Stimulated activated naive CD8-positive, alpha-beta T cell treated with anti-CD3 and anti-CD28 coated beads, Interleukin-15, Interleukin-2, amounts not matched to agents 100 U/mL and 50 U/mL, for 24 hours (primary cell): ENCODE measurements at places on chromosomes 3 and 15.
A peak's percentile ranks its signal among the peaks of the same experiment; 100 is the strongest.

GRCh38 chr15:75164625-75165350 is 36.9 kb upstream of the C15orf39 start:
- no peak for DNase-seq

GRCh38 chr3:119677641-119677934 is 382 bp upstream of the COX17 start:
- DNase-seq: no peak

DNA sequence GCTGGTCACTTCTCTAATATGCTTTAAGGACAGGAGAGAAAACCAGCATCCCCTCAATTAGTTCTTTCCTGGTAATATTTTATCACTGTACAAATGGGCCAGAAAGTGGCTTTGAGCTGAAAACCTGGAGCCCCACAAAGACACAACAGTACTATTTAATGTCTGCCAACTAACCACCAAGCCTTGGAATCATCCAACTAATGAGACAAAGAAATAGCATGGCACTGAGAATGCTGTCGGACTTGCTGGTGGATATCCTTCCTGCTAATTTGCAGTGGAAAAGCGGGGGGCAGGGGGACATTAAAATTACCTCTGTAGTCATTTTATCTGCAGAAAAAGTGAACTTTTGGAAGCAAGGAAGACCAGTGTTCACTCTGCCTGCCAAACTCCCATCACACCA is 288.5 kb downstream of the KBTBD8 start:
- no peak for DNase-seq

DNA sequence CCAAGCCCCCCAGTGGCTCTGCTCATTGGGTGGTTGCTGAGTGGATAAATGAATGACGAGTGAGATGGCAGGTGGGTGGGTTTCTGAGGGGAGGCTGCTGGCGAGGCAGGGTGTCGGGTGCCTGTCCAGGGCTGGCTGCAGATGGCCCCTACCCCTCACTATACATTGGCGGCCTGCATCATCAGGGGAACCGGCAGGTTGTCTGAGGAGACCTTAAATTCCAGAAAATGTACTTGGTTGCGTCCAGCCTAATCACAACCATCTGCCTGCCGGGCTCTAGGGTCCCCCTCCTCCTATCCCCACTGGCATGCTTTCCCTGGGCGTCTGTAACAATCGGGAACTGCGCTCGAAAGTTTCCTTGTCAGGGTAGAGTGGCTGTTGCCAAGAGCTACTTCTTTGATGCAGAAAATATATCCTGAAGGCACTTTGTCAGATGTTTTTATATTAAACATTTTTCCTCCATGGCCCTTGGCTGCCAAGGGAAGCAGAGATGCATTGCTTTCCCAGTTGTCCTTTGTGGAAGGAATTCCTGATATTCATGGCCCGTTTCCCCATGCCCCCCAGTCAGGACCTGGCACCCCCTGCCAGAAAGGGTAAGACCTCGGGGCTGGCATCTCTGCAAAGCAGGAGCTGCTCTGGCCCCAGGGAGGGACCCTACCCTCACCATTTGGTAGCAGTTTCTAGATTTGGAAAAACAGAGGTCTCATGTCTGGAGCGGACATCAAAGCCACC is 22.9 kb downstream of the SMAD6 start:
- no peak for DNase-seq

DNA sequence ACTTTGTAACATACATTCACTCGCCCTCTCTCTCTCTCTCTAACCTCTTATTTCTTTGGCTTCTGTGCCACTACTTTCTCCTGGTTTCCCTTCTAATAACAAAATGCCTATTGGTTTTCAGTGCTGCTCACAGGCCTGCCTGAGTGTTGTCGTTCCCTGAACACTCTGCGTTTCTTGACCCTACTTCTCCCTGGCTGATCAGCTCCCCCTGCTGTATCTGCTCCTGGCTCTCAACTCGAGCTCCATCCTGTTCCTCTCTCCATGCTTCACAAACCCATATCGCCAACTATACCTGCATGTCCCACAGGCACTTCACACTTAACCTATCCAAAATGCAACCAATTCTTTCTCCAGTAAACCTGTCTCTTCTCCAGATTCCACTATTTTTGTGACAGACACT is 111.4 kb downstream of the OPA1 start:
- no peak for DNase-seq

DNA sequence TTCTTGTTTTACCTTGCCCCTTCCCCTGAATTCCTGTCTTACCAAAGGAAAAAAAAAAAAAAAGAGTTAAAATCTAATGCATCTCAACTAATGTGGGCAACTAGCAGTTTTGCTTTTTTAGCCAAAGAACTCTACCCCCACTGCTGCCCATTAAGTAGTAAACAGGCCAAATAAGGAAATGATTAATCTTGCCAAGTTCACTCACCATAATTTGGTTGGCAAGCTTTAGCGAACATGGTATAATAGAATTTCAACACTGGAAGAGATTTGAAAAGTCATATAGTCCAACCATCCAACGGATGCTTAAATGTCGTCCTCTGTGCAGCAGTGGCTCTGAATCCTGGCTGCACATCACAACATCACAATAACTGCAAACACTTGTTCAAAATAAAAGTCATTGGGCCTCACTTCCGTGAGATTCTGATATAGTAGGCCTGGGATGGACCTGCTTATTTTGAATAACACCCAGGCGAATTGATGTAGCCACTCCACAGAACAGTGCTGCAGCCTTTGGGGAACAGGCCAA is 142.0 kb upstream of the UBE2E1 start:
- DNase-seq: no peak

- DNase-seq: no peak
Observed at GRCh38 chr3:4759689-4760312, 219.4 kb upstream of the BHLHE40 start.

- DNase-seq: no peak
Observed at GRCh38 chr3:46489875-46490274, 7.9 kb upstream of the RTP3 start.

GRCh38 chr15:57746786-57747185 is 40.3 kb downstream of the POLR2M start:
- DNase-seq: no peak

- no peak for DNase-seq
Observed at GRCh38 chr3:98038286-98038685, 3.2 kb upstream of the GABRR3 start.

- no peak for DNase-seq
Observed at GRCh38 chr3:133965013-133965570, 64.6 kb downstream of the SLCO2A1 start.

DNA sequence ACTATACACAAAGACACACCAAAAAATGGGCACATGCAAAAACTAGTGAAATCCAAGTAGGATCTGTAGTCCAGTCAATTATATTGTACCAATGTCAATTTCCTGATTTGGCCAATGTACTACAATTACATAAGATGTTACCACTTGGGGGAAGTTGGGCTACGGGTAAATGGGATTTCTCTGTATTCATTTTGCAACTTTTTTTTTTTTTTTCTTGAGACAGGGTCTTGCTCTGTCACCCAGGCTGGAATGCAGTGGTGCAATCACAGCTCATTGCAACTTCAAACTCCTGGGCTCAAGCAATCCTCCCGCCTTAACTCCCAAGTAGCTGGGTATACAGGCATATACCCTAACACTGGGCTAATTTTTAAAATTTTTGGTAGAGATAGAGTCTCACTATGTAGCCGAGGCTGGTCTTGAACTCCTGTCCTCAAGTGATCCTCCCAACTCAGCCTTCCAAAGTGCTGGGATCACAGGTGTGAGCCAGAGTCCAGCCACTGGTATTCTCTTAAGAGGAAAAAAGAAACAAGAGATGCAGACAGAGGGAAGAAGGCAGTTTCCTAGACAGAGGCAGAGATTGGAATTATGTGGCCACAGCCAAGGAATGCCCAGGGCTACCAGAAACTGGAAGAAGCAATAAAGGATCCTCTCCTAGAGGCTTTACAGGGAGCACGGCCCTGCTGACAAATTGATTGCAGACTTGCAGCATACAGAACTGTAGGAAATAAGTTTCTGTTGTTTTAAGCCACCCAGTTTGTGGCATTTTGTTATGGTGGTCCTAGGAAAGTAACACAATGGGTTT is 33.3 kb downstream of the TFDP2 start:
- no peak for DNase-seq

GRCh38 chr3:24985668-24986067 is 442.4 kb upstream of the RARB start:
- DNase-seq: no peak

DNA sequence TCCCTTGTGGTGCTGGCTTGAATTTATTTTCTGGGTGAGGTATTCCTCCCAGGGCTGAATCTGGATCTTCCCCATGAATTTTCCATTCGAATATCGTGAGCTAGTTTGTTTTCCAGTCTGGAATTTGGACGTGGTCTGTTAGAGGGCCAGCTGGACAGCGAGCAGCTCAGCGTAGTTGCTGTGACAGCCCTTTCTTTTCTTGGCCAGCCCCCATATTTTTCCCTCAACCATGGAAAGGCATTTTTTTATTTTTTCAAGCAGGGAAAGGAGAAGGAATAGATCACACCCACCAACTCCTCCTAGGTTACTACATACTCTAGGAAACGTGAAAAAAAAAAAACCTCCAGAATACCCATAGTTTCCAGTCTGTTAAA is 152.0 kb downstream of the KLHL25 start:
- DNase-seq: no peak

DNA sequence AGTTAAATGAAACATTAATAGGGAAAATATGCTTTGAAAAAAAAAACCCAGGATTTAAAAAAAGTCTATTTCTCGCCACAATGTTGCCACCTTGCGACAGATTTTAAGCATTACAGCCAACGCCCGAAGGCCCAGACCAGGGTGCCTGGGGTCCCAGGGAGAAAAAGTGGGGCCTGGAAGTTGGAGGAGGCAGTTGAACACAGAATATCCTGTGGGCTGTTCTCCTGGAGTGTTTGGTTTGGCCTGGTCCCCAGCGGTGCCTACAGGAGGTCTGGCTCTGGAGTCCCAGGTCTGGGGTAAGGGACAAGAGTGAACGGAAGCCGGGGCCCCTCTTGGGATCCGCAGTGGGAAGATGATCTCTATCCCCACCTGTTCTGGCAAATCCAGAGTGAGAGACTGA is 3.4 kb downstream of the RNU6-1 start:
- DNase-seq: peak; percentile 60

DNA sequence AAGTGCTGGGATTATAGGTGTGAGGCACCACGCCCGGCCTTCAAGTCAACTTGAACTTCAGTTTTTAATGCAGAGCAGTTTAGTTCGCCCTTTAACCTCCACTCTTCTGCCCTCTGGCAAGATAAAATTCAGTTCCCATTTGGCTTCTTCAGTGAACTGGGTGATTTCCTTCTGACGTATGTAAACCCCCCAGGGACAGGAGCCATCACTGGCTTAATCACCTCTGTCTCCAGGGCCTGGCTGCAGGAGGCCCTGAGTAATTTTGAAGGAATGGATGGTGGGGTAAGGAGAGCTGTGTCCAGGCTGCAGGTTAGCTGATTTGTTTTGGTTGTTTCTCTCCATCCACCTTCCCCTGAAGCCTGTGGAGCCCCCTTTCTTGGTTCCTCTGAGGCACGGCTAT is 11.9 kb downstream of the MCM2 start:
- DNase-seq: no peak

DNA sequence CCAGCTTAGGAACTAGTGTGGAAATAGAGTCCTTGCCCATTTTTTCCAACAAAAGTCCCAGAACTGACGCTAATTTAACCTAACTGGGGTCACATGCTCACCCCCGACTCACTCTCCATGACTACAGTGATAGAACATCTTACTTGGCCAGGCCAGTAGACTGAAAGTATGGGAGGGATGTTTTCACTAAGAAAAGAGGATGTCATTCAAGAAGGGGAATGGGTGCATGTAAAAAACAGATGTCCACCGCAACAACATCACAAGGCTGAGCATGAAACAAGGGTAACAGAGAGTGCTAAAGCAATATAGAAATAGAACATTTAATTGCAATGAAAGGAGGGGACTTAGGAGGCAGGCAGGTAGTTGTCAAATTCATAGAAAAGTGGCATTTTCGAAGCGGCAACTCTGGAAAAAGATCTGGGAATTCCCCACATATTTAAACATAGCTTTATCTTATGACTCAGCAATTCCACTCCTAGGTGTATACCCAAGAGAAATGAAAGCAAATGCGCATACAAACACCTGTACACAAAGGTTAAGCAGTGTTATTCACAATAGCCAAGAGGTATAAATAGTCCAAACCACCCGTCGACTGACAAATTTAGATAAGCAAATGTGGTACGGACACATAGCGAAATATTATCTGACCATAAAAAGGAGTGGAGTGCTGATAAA is 41.1 kb upstream of the UBE2E2 start:
- no peak for DNase-seq

DNA sequence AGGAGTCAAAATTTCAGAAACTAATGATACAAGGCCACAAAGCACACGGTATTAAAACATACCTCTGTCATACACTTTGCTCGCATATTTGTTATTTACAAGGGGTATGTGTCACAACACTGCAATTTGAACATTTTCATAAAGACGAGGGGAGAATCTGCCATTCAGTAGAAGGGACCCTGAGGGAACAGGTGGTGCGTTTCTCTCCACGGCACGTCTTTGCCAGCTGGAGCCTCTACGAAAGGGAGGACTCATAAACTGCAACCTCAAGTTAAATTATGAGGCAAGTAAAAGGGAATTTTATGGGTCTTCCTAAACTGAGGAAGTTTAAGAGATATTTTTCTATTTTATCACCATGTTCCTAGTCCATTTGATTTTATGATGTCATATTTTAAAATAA is 19.1 kb downstream of the ATP10A start:
- DNase-seq: no peak

- DNase-seq: no peak
Observed at GRCh38 chr3:45623393-45623792, 28.8 kb downstream of the LIMD1 start.

GRCh38 chr3:124845406-124845805 is 41.8 kb downstream of the ITGB5 start:
- DNase-seq: no peak

GRCh38 chr15:78051596-78051995 is 25.9 kb downstream of the TBC1D2B start:
- DNase-seq: no peak

DNA sequence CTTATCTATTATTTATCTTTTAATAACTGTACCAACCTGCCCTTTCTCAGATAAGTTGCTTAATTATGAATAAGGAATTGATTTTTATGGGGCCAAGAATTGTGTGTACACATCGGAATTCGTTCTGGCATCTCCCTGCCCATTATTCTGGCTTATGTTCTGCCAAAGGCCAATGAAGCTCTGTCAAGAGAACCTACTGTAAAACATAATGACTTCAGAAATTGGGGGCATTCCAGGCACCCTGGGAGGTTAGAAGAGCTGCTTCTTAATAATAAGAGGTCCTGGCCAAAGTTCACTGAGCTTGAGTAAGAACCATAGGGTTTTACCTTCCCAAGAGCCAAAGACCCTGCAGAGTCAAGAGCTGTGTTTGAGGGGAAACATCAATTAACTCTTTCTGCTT is 261.7 kb downstream of the SLC9A9 start:
- no peak for DNase-seq

- DNase-seq: no peak
Observed at GRCh38 chr3:172199850-172200369, 160.5 kb downstream of the FNDC3B start.

GRCh38 chr3:177382944-177383343 is 185.7 kb upstream of the TBL1XR1 start:
- no peak for DNase-seq

DNA sequence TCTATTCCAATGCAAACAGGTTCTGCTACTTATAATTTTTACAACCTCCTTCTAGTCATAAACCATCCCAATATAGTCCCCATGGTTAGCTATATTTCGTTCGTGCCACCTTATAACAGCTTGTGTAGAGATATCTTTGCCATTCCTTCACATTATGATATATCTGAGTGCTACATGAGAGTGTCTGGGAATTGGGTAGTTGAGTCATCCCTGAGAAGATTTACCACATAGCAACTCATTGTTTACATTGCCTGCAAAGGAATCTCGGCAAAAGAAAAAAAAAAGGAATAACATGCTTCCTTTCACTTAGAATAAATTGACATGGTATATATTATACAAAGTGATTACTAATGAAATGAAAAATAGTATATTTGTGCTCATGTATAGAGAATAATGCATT is 86.0 kb upstream of the VGLL3 start:
- DNase-seq: no peak
